Activated T-cell treated with anti-CD3 and anti-CD28 coated beads for 24 hours (primary cell): ENCODE measurements at places on chromosomes 3 and 15.

DNA sequence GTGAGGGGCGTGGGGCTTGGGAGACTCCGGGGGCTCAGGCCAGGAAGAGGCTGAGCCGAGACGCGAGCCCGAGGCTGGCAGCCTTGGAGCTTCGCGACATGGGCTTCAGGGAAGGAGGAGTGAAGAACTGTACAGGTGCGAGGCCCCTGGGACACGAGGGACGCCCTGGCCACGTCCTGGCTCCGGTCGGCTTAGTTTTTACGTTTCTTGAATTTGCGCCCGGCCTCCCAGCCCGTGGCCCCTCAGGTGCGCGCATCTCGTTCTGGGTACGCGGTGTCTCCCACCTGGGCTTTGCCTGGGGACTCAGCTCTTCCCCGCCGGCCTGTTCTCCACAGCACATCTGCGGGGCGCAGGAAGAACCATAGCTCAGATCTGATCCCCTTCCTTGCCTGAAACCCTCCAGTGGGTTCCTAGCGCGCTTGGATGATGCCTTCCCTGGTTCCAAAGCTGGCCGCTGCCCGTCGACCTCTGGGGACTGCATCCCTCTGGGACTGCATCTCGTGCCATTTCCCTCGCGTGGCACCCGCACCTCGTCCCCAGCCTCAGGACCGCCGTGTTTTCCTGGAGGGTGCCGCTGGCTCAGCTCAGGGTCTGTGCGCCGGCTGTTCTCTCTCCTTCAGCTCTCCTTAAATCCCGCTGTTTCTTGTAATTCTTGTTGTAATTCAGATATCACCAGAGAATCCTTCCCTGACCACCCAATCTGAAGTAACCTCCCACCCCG is 614 bp downstream of the CHCHD6 start:
- DNase-seq: no peak

- DNase-seq: no peak
Observed at GRCh38 chr15:80749589-80749988, 29.6 kb upstream of the CEMIP start.

DNA sequence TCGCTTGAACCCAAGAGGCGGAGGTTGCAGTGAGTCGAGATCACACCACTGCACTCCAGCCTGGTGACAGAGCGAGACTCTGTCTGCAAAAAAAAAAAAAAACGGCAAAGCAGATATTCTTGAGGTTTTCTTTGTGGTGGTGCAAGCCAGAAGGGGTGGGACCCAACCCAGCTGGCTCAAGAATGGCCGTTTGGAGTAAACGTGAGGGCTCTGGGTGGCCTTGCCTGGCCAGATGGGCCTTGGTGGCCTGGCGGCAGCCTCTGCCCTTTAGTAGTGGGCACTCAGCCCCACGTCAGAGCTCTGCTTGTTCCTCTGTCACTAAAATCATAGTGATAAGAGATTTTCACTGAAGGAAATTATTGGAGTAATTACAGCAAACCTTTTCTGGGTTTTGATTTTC is 50.5 kb downstream of the ATP1B3 start:
- no peak for DNase-seq

GRCh38 chr15:49083401-49084284 is 37.4 kb upstream of the SECISBP2L start:
- DNase-seq: no peak

GRCh38 chr15:82768414-82769054 is 37.3 kb downstream of the FSD2 start:
- DNase-seq: no peak

GRCh38 chr3:186653080-186653707 is 12.6 kb upstream of the HRG start:
- DNase-seq: no peak

- DNase-seq: no peak
Observed at GRCh38 chr3:85297291-85297690, 338.5 kb downstream of the CADM2 start.

DNA sequence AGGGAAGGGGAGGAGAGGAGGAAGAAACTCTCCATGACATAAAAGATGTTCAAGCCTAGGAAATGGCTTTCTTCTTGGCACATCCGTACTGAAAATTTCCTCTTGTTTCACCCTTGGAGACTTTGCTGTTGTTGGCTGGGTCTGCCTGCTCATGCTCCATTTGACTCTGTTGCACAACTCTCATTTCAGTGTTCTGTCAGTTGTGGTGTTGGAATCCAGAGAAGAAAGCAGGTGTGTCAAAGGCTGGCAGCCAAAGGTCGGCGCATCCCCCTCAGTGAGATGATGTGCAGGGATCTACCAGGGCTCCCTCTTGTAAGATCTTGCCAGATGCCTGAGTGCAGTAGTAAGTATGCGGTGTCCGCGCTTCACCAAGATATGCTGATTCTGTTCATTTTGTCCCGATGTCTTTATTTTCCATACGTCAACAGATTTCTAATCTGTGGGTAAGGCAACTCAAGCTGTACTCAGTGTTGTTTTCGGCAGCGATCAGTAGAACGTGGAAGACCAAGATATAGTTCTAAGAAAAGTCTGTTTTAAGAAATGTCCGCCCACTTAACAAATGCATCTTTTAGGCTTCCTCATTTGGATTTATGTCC is 265.2 kb upstream of the GOLGA6L4 start:
- DNase-seq: no peak

DNA sequence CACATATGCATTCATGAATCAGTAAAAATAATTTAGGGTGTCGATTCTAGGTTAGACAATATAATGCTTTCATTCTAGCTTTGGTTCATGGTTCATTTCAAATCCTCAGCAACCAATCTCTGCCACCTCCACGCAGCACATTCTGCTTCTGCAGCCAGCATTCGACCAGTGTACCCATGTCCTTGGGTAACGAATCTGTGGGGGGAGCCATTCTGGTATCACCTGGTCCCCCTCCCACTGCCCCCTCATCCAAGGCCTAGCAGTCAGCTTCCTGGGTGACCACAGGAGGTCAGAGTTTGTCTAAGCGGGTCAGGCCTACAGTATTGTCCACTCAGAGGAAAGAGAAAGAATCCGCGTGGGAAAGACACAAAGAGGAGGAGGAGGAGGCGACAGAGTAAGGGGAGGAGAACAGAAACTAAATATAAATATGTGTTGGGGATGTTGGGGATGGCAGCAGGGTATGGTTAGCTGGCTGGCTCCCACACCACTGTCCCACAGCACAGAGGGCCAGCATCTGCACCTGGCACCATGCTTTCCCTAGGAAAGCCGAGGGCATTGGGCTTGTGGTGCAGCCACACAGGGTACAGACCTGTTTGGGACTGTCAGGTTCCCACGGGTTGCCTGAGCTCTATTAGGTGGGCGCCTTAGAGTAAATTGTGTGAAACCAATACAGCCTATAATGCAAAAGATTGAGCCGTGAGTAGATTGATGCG is 12.1 kb downstream of the PAK6 start:
- no peak for DNase-seq

GRCh38 chr3:170622369-170623159 is 36.7 kb upstream of the SLC7A14 start:
- DNase-seq: no peak

- no peak for DNase-seq
Observed at GRCh38 chr3:172454180-172454579, 5.9 kb upstream of the GHSR start.

DNA sequence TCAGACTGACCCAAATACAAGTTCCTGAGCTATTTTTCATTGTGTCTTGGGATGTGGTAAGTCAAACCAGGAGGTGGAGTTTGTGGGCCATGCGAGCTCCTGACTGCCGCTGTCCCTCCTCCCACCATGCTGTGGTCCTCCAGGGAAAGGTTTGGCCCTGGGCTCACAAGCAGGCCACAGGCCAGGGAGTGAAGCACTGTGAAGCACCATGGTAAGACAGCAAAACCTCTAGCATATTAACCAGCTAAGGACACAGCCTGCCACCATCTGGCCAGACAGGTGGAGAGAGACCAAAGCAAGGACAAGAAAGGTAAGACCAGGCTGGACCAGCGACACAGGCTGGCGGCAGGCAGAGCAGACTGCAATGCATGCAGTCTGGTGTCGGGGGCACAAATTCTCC is 15.3 kb downstream of the RAB43 start:
- no peak for DNase-seq

- DNase-seq: no peak
Observed at GRCh38 chr3:98588065-98588464, 5.3 kb downstream of the CPOX start.

DNA sequence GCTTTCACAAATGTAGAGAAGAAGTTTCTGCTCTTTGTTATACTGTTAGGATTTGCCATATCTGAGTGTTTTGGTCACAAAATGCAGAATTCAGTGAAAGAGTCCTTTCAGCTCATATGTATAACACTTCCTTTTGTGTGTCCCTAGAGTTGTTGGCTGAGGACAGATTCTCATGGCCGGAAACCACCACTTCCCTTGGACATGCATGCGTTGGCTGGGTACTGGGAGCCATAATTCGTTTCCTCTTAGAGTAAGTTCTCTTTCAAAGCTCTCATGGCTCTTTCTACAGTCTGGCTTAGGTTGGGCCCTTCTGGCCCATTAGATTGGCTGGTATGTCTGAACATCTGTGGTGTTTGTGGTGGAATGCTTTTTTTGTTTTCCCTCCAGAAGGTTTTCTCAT is 298.5 kb downstream of the DIPK2A start:
- no peak for DNase-seq
